ENCODE measurements at places on chromosomes 12 and 14.

DNA sequence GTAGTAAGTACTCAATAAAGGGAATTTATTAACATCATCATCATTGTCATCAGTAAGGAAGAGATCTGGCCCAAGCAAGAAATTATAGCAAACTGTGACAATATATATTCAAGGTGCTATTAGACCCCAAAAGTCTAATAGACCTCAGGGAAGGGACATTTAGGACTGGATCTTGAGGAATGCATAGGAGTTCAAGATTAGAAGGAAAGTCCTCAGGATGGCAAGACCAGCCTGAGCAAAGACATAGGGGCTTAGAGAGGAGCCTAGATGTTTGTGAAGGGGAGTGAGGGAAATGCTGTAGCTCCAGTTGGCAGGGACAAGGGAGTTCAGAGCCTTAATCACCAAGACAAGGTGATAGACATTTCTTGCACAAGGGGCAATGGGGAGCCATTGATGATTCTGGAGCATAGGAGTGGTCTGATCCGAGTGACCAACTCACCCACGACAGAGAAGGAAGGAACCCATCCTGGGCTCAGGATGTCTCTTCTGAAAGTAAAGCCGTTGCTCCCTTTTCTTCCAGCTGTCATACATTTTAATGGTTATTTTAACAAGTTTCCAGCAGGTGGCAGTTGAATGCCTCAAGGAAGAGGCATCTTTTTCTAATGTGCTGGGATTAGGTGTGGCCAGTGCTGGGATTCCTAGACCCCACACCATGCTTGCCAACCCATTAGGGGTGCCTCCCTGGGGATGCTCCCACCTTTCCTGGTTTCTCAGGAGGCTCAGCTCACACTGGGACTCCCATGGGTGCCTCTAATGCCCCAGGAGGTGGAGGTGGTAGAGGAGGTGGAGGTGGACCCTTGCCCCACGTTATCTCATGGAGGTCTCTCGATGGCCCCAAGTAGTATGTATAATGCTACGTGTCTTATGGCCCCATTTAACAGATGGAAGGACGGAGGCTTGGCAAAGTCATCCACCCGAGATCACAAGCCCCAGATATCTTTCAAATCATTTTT is 37.8 kb downstream of the PHETA1 start:
- DNase-seq, result peak; percentile 38

- DNase-seq, result no peak
Measured at GRCh38 chr12:129530984-129531383, 372.8 kb downstream of the TMEM132D start.

- DNase-seq, result no peak
Measured at GRCh38 chr14:69547701-69548348, 26.8 kb downstream of the CCDC177 start.

DNA sequence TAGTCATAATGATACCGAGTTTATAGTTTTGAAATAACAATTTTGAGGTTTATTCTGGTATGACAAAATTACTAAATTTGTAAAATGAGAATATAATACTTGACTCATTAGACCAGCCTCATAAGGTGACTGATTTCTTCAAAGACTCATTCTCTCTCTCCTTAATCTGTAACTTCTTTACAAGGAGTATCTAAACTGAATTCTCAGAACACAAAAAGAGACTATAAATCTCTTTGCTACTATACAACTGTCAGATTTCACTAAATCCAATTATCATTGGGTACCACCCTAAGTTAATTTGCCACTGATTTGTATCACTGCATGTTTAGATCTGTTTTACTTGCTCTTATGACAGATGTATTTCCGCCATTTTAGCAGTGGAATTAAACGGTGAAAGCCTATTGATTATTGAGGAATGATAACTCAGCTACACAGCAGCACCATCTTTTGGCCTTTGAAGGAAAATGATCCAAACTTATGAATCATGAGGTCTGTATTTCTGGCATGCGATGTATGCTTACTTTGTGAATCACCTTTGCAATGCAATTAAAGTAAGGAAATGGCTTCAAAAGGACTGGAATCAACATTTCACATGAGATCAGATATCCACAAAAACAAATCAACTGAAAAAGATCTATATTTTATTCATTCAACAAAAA is 161.2 kb downstream of the RERGL start:
- DNase-seq, result peak; percentile 14

DNA sequence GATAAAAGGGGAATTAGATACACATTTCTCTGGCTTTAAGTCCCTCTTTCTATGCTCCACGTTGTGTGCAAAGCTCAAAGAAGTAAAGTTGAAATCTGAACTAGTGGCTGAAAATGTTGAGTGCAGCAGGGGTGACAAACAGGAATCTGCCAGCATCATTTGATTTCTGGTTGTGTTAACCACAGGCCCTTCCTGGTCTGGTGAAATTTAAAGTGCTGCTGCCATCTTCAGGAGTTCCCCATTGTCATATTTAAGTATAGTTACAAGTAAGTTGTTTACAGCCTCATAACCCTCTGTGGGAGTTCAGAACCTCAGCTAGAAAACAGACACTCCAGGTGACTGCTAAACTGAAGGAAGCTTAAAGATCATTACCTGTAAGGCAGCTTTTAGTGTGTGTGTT is 90.9 kb upstream of the CCDC196 start:
- DNase-seq, result no peak

GRCh38 chr14:38999949-39000348 is 103.1 kb downstream of the SEC23A start:
- DNase-seq, result no peak

DNA sequence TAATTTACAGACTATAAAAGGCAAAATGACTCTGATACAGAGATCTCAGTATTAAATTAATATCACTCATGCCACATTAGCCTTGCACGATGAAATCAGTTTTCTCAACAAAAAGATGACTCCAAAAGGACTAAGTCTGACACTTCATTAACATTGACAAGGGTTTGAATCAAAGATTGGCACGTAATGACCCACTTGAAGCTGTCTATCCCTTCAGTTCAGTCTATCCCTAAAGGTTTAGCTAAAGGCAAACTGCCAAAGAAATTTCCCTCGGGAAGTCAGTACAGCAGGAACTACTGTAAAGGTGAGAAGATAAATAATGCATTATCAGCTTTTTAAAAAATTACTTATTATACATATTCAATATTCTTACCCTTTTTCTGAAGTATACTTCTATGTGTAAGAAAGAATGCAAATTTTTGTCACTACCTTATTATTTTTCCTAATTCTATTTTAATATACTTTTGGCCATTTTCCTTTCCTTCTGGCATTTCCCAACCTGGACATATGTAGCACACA is 127.1 kb downstream of the NELL2 start:
- DNase-seq, result no peak

DNA sequence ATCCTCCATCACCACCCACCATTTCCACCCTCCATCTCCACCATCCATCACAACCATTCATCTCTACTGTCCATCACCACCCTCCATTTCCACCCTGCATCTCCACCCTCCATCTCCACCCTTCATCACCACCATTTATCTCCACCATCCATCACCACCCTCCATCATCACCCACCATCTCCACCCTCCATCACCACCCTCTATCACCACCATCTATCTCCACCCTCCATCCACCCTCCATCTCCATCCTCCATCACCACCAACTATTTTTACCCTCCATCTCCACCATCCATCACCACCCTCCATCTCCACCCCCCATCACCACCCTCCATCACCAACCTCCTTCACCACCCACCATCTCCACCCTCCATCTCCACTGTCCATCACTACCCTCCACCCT is 4.7 kb upstream of the CEP170B start:
- no peak for DNase-seq

- DNase-seq, result no peak
Measured at GRCh38 chr12:4710113-4710512, 10.1 kb upstream of the GALNT8 start.

GRCh38 chr14:92603309-92604242 is 90.0 kb downstream of the RIN3 start:
- peak; percentile 63 for DNase-seq

DNA sequence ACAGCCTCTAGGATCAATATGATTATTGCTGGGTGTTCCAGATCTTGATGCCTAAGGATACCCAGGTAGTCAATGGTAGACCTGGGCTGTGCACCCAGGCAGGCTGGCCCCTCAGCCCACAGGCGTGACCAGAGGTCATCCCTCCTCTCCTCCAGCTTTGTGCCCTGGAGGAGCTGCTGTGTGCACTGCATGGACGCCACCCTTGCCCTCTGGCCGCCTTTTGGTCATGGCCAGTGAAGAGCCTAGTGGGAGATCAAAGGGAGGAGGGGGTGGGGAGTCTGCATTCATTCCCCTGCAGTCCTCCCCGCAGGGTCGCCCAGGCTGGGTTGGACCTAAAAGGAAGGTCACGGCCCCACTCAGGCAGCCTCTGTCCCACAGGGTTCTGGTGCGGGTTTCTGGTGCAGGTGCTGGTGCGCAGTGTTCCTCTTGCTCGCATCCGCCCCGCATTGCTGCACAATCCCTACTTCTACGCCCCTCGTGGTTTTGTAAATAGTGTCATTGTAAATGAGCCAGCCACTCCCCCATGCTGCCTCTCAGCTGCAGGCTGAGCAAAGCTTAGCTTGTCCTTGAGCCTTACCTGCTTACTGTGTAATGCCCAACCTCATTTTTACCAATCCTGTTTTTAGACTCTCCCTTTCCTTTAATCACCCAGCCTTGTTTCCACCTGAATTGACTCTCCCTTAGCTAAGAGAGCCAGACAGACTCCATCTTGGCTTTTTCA is 55.3 kb downstream of the PSMA6 start:
- no peak for DNase-seq

DNA sequence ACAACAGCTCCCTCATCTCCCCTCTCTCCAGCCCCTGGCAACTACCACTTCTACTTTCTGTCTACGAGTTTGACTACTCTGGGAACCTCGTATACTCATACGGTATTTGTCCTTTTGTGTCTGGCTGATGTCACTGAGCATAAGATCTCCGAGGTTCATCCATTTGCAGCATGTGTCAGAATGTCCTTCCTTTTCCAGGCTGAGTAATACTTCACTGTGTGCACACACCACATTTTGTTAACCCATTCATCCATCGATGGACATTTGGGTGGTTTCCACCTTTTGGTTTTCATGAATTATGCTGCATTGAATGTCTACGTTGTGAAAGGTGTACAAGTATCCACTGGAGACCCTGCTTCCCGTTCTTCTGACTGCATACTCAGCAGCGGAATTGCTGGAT is 24.1 kb upstream of the DLK1 start:
- no peak for DNase-seq

DNA sequence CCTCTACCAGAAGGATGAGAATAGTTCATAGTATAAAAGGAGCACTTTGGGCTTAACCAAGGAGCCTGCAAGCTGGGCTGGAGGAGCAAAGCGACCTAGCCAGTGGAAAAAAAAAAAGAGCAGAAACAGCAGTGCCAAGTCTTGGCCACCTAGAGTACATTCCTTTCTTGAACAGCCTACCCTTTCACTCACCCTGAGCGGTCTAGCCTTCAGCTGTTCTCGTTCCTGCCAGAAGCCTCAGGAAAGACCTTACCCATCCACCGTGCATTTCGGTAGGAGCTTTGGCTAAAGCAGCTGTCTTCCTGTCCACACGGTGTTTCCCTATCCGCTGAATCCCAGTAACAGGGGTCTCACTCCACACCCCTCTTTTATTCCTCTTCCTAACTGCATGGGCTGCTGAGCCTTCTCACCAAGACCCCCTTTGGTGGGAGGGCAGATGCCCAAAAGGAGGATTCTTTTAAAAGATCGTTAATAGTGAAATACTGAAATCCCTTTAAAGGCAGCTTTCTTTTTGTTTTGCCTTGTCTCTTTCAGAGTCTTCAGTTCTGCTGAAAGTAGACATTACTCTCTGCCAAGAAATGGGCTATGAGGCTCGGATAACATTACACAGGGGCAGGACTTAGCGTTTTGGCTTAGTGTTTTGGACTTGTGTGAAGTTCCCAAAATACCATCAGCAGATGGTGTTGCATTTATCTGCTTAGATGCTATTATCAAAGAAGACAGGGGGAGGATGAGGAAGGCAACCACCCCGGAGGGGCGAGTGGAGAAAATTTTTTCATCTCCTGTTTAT is 88.5 kb upstream of the METAP2 start:
- DNase-seq, result peak; percentile 78

DNA sequence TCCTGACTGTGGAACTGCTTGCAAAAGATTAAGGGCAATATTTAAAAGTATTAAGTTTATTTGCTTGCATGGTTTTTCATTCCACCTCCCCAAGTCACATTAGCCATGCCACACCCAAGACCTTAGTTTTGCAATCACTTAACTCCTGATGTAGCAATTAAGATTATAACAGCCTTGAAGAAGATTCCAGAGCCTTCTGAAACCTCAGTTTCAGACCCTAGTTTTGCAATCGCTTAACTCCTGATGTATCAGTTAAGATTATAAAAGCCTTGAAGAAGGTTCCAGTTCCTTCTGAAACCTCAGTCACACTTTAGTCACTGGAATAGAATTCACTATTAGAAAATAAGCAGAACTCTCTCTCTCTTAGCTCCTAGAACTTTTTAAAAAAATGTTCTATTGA is 42.7 kb upstream of the DCN start:
- peak; percentile 75 for DNase-seq

DNA sequence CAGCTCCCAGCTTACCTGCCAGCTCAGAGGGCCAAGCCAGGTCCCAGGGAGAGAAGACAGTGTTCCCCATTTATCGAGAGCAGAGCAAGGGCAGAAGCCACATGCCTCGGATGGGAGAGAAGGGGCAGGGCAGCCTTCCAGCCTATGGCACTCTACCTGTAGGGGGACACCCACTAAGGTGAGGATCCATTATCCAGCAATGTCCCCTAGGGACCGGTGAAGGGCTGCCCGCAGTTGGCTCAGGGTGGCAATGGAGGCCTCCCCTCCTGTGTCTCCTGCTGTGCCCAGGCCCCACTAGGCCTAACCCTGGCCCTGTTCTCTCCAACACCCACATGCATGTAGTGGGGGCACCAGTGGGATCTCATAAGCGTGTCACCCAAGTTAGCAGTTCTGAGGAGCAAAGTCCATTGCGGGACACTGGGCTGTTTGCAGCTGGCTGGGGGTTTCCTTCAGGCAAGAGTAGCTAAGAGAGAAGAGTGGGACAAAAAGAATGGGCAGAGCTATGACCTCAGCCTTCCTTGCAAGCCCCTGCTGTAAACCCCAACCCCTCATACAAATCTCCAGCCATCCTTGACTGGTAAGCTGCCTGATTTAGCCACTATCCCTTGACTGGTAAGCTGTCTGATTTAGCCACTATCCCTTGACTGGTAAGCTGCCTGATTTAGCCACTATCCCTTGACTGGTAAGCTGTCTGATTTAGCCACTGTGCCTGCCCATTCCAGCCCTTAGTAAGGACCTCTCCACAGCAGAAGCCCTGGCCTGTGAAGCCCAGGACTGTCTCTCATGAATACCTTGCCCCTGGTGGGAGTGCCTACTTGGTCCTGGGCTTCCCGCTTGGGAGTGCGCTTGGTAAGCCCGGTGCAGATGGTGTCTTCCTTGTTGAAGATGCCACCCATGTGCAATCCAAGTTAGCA is 5.2 kb upstream of the ASB2 start:
- DNase-seq, result no peak

DNA sequence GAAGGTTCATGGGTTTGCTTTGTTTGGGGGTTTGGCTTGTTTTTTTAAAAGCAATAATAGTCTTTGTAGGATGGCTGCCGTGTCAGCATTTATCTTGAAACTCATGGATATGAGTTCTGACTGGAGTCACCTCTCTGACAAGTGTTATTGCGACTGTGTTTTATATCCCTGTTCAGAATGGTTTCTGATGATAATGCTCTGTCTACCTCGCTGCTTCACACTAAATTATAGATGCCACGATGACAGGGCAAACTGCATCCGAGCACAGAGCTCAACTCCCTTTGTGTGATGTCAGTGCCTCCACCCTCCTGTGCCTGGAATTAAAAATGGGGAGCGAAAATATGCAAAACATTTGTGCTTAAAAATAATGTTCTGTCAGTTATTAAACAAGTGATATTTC is 250.8 kb downstream of the EGLN3 start:
- DNase-seq, result no peak

Measured in fibroblast of gingiva (primary cell).